ENCODE measurements at places on chromosomes 6 and 20. TPM values are rescaled to one million over a fixed set of nuclear protein-coding genes. Genes with fewer than 3 reads are reported as not detected.

GRCh38 chr20:58574469-58574868 is 59.3 kb upstream of the APCDD1L start:
- DNase-seq, result no peak

DNA sequence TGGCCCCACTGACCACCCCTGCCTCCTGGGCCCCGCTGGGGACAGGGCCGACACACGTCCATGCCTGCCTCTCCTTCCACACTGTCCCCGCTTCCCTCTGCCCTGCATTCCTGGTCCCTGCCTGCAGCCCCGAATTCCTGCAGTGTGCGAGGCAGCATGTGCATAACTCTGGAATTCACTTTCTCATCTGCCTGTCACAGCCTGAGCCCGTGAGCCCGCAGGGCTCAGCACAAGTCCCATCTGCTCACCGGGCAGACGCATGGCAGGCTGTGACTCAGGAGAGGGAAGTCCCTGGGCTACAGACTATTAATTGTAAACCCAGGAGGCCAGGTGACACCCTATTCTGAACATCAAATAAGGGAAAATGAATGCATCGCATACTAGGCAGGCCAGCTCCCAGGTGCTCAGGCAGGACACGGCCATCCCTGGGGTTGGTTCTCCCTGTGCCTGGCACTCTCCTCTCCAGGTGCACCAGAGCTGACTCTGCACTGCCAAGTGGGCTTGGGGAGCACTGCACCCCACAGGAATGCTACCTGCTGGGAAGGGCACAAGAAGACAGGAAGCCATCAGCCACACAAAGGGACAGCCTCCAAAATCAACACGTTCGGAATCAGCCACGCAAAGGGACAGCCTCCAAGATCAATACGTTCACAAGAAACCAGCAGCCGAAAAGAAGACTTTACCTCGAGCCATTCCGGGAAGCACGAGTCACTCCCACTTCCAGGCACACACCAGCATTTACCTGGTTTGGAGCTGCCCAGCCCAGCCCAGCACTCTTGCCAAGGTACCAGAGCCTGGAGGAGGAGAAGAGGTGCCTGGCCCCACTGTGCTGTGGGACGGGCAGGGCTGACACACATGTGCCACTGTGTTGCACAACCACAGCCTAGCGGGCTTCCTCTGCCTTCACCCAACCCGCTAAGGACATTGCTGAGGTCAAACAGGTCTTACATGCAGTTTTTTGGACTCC is 65.9 kb downstream of the DLL1 start:
- no peak for DNase-seq

The COL11A2 gene
- 1.0 TPM for total RNA-seq

The NRSN1 gene
- total RNA-seq, result not detected

The TMEM181 gene
- 11.6 TPM for total RNA-seq

The BPI gene
- total RNA-seq, result not detected

The MLIP gene
- not detected for total RNA-seq

The MPIG6B gene
- not detected for total RNA-seq

The LPA gene
- total RNA-seq, result not detected

The DAAM2 gene
- not detected for total RNA-seq

Measured in activated CD4-positive, alpha-beta memory T cell treated with anti-CD3 and anti-CD28 coated beads for 36 hours (primary cell).